ENCODE measurements at places on chromosomes 5 and 9.
A peak's percentile ranks its signal among the peaks of the same experiment; 100 is the strongest.

DNA sequence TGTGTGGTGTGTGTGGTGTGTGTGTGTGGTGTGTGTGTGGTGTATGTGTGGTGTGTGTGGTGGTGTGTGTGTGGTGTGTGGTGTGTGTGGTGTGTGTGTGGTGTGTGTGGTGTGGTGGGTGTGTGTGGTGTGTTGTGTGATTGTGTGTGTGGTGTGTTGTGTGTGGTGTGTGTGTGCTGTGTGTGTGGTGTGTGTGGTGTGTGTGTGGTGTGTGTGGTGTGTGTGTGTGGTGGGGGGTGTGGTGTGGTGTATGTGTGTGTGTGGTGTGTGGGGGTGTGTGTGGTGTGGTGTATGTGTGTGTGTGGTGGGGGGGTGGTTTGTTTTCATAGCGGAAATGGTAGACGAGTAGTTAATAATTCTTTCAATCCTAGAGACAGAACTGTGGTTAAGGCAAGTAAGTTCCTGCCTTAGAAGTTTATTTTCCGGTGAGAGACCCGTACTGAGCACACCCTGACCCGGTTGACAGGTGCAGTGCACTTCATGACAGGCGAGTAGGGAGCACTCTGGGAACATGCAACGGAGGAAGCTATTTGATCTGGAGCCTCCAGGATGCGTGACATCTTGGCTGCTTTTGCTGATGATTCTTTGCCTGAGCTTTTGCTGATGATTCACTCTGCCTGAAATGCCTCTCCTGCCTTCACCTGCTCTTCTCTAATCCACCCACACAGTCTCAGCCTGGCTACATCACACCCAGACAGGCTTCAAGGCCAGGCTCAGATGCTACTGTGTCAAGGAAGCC lies 21.7 kb upstream of the FAT2 start:
- peak; percentile 12 for DNase-seq

GRCh38 chr9:69115621-69116020 lies 58.5 kb upstream of the TJP2 start:
- DNase-seq: no peak

DNA sequence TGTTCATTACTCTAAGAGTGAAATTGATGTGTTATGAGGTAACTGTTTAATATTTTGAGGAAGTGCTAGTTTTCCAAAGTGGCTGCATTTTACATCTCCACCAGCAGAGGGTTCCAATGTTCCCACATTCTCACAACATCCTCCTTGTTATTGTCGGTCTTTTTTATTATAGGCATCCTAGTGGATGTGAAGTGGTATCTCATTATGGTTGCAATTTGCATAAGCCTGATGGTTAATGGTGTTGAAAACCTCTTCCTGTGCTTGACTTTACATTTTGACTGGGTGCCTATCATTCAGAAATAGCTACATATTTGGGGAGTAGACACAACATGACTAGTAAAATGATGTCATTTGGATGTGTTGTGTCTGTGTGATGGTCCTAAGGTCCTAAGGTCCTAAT lies 143.6 kb downstream of the MRPS30 start:
- DNase-seq: no peak

DNA sequence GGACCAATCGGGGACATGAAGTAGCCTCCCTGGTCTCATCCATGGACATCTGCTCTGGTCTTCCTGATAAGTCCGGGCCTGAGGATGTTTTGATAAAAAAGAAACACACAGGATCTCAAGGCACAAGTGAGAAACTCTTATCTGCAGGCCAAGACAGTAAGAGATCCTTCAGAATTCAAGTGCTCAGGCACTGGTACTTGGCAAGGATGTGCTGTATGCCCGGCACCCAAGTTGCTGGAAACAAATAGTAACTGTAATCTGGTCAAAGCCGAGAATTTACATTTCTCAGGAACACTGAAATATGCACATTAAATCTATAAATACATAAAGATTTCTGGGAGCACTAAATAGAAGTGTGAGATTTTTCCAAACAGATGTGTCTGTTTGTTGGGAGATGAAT lies 165.7 kb downstream of the SPOCK1 start:
- DNase-seq: no peak

- no peak for DNase-seq
Observed at GRCh38 chr9:79952401-79952800, 380.6 kb downstream of the TLE4 start.

- DNase-seq: no peak
Observed at GRCh38 chr5:168897387-168898122, 318.4 kb upstream of the PANK3 start.

- no peak for DNase-seq
Observed at GRCh38 chr5:32225445-32225844, 51.3 kb upstream of the GOLPH3 start.

DNA sequence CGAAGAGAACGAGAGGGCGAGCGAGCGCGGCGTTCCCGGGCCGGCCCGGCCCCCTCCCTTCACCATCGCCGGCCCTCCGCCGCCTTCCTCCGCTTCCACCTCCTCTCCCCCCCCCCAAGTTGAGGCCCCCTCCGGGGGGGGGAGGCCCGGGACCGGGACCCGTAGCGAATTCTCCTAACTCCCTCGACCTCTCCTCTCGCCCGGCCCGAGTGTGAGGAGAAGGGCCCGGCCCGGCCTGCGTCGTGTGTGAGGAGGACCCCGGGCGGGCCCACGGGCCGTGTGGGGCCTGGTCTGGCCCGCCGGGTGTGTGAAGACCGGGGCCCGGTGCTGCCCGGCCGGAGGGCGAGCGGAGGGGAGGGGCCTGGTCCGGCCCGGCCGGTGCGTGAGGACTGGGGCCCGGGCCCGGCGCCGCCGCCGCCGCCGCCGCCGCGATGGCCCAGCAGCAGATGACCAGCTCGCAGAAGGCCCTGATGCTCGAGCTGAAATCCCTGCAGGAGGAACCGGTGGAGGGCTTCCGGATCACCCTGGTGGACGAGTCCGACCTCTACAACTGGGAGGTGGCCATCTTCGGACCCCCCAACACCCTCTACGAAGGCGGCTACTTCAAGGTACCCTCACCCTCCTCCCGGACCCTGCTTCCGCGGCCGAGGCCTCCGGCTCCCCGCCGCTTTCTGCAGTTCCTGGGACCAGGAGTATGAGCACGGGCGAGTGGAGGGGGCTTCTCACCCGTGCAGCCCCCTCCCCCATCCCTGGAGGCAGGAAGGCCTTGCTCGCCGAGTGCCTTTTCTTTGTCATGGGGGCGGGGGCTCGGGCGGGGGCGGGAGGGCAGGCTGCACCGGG lies 587 bp downstream of the UBE2R2 start:
- DNase-seq: peak; percentile 39

Data from stimulated activated CD4-positive, alpha-beta T cell treated with anti-CD3 and anti-CD28 coated beads, TNF-alpha, amount 100 ng/mL, for 1 hour (primary cell).